ENCODE measurements at places on chromosomes 3 and 15.

GRCh38 chr15:85073556-85074194 lies 92.0 kb downstream of the PDE8A start:
- no peak for DNase-seq

- DNase-seq = peak; percentile 18
Measured at GRCh38 chr3:131396170-131396569, 14.6 kb downstream of the NUDT16 start.

DNA sequence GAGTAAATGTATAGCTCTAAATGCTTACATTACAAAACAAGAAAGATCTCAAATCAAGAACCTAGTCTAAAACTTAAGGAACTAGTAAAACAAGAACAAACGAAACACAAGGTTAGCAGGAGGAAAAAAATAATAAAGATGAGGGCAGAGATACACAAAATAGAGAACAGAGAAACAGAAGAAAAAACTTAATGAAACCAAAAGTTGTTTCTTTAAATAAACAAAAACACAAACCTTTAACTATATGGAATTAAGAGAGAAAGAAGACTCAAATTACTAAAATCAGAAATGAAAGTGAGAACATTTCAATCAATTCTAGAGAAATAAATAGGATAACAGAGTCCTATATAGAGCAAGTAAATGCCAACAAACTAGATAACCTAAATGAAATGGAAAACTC lies 59.6 kb downstream of the DLG1 start:
- DNase-seq = no peak

DNA sequence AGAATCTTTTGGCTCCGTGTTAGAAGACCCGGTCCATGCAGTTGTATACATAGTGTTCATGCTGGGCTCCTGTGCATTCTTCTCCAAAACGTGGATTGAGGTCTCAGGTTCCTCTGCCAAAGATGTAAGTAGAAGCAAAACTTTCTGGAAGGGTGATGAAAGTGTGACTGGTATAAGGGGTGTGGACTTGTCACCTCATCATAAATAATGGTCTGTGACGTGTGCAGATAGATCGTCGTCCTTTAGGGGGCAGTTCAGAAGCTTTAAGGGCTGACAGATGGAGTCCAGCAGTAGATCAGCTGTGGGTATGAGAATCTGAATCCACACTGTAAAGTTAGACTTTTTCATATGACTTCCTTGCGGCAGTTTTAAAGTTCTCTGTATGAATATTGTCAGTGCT lies 15.3 kb downstream of the SEC61A1 start:
- DNase-seq = no peak

GRCh38 chr15:60652245-60652644 lies 173.3 kb upstream of the ICE2 start:
- DNase-seq = no peak

Data from amniotic epithelial cell (primary cell).